ENCODE measurements at places on chromosomes 4 and X. TPM values are rescaled to one million over a fixed set of nuclear protein-coding genes. Genes with fewer than 3 reads are reported as not detected.

Gene PAK3
- 9.8 TPM for polyA plus RNA-seq

Gene MAGEB1
- polyA plus RNA-seq = not detected

- no peak for DNase-seq
Measured at GRCh38 chr4:47654972-47655693, 170.1 kb downstream of the ATP10D start.

- no peak for DNase-seq
Measured at GRCh38 chrX:6849716-6850414, 297.6 kb upstream of the STS start.

DNA sequence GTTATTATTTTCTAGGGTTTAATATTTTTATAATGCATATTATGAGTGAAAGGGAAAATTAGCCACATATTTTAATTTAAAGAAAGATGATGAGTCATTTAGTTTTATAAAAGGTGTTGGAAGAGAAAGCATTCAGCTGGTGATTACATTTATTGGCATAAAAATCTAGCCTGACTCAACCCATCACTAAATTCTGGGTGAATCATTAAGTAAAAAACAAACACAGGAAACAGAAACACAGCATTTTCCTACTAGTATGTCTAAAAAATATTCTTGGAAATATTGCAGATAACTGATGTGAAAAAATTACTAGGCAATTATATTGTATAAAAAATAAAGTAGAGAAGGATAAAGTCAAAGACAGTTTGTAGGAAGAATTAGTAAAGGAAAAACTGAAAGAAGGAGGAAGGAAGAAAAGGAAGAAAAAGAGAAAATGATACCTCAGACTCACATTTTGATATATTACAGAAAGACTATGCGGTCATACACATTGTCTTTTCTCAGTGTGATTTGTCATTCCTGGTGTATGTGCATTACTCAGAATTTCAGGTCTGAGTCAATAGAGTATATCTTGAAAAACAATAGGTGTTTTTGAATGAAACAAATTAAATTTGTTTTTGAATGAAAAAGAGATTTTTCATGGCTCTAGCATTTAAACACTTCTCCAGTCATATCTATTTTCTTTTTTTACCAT, 48.0 kb upstream of the SPOCK3 start:
- DNase-seq = no peak

Gene XPNPEP2
- 3.9 TPM for polyA plus RNA-seq

GRCh38 chrX:49129427-49129826, 5.9 kb upstream of the GPKOW start:
- no peak for DNase-seq

GRCh38 chrX:68834371-68835103, 5.7 kb downstream of the EFNB1 start:
- DNase-seq = no peak

Gene RBMXL3
- polyA plus RNA-seq = not detected

Gene PRKG2
- polyA plus RNA-seq = 0.40 TPM

DNA sequence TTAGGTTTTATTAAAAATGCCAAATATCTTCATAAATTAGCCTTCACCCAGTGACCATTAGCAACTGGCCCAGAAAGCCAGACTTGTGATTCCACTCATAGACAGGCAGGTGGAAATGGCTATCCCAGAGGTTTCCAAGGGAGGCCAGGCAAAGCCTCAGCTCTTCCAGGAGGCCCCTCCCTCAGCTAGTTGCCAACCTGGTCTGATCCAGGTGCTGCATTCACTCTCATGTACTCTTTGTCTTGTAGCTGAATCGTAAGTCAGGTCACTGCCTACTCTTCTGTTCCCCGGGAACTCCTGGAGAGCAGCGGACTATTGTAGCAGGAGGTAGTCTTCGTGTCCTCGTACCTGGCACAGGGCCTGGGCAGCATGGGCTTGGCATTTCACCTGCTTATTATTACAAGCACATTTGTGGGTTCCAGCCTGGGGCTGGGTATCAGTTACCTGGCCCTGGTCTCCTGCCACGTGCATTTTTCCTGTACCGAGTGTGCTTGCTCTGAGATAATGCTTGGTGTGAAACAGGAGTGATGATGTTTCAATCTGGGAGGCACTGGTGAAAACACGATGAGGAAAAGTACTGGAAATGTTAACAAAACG, 101.6 kb downstream of the FAM193A start:
- DNase-seq = no peak

- peak; percentile 31 for DNase-seq
Measured at GRCh38 chr4:11480683-11481082, 52.0 kb upstream of the HS3ST1 start.

Gene SH3D19
- 26.1 TPM for polyA plus RNA-seq

GRCh38 chrX:10278716-10279115, 121.9 kb downstream of the CLCN4 start:
- no peak for DNase-seq
